Mucosa of descending colon (tissue), 3 donors: ENCODE measurements at places on chromosomes 1 and 21. TPM values are rescaled to one million over a fixed set of nuclear protein-coding genes. Genes with fewer than 3 reads are reported as not detected.

DIO1 gene
- total RNA-seq = not detected

PPT1 gene
- total RNA-seq = 39.1 TPM

DMRTB1 gene
- not detected for total RNA-seq

RAB3B gene
- 3.5 TPM for total RNA-seq

OLFML2B gene
- 1.4 TPM for total RNA-seq

OR2L8 gene
- not detected for total RNA-seq

CCDC17 gene
- total RNA-seq = 4.1 TPM

RUNX1 gene
- total RNA-seq = 24.0 TPM

SLX9 gene
- total RNA-seq = 42.2 TPM

RAB42 gene
- total RNA-seq = 3.5 TPM

TSACC gene
- total RNA-seq = not detected

SLC27A3 gene
- 17.9 TPM for total RNA-seq

CRB1 gene
- not detected for total RNA-seq

SIM2 gene
- total RNA-seq = not detected

C1QC gene
- total RNA-seq = 44.3 TPM

GOLT1A gene
- 11.4 TPM for total RNA-seq

SH2D1B gene
- total RNA-seq = 1.0 TPM

RGS1 gene
- 20.6 TPM for total RNA-seq

DISC1 gene
- total RNA-seq = 8.9 TPM

KIF26B gene
- total RNA-seq = 3.2 TPM

DCST2 gene
- 2.3 TPM for total RNA-seq

KIF17 gene
- 0.20 TPM for total RNA-seq

UBE2U gene
- total RNA-seq = not detected
